WTC11 (cell line): ENCODE measurements at places on chromosomes 2 and 18.

GRCh38 chr2:73762571-73762970, 17.3 kb downstream of the DUSP11 start:
- DNase-seq, result no peak

- DNase-seq, result no peak
Measured at GRCh38 chr18:29594493-29594892, 1417.6 kb upstream of the CDH2 start.

DNA sequence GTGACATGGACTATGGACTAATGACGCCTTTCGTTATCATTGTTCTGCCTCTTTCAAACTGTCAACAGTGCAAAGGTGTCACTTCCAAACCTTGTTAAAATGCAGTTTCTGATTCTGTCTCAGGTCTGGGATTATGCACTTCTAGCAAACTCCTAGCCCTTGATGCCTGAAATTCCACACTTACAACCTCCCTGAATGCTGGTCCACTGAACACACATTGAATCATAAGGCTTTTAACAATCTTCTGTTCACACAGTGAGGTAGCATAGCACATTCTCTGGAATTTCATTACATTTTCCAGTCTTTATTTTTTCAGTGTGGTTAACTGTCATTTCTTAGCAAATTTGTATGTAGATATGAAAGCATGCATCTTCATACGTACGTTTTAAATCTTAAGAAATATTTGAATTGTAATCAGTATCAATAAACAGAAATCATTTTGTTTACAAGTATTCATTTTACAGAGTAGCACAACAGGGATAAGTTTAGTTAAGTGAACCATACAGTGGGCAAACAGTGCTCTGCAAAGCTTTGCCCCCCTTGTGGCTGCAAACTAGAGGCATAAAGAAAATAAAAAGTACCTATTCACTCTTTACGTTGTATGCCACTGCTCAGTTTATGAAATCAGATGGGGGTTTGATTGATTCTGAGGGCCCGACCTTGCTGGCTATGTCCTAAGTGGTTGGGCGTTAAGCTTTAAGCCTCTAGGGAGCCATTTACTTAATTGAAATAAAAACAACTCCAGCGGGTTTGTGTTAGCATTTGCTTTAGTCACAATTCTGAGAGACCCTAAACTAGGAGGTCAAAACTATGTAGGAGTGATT, 250.8 kb downstream of the LRRTM1 start:
- no peak for DNase-seq

DNA sequence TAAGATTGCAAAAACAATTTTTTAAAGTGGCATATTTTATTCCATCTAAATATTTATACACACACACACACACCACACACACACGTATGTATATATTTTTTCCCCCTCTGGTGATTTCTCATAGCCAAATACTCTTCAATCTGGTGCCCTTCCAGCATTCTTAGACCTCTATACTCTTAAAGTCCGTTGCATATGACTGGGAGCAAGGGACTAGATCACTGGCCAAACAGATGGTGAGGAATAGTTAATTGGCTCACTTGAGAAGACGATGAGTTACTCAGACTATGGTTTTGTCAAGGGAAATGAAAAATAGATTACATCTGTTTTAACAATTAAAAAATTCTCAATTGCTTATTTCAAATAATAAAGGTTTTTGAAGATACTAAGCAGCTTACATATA, 512.5 kb upstream of the LRRTM4 start:
- no peak for DNase-seq

- DNase-seq, result no peak
Measured at GRCh38 chr18:55114876-55115275, 155.6 kb upstream of the CCDC68 start.

DNA sequence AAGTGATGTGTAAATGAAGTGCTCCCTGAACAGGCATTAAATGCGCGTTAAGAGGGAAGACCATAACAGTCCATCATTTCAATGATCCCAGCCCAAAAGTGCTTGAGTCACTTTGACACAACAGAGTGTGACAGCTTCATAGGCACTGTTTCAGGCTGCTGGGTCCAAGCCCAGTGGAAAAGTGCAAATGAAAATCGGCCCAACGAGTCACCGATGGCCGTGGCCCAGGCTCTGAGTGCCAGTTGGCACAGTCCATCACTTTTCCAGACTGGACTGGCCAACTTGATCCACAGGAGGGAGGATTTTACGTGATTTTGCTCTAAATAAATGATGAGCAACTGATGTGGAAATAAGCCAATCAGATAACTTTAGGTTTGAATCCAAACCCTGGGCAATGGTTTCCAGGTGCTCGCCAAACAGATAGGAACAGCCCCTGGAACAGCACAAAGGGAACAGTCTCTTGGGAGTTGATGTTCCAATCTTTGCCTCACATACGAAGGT, 114.0 kb downstream of the SP3 start:
- no peak for DNase-seq

DNA sequence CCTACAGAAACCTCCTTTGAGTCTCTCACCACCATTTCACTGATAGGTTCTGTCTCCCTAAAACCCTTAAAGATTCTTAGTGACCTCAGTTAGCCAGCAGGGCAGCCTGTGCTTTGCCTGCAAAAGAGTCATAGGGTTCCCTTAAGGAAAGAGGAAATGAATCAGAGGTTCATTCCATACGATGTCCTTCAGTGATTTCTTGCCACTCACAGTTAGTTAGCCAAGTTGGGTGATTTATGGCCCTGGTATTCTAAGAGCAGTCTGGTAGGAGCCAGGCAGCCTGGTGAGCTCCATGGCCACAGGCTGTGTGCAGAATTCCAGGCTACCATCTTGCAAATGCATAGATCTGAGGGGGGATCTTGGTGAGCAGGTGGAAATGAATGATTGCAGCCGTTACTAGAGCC, 18.7 kb upstream of the CCBE1 start:
- DNase-seq, result no peak

- DNase-seq, result no peak
Measured at GRCh38 chr2:239394346-239394945, 6.4 kb downstream of the HDAC4 start.

DNA sequence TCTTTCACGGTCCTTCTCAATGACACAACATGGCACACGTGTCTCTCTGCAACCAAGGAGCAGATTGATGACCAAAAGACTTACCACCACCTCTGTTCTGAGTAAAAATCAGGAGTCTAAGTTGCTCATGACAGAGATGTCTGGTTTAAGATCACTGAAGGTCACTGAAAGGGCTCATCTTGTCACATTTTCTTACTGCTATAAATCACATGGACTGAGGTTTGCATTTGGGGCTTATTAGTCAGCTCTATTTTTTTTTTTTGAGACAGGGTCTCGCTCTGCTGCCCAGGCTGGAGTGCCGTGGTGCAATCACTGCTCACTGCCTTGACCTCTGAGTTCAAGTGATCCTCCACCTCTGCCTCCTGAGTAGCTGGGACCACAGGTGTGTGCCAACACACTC, 19.4 kb downstream of the CFLAR start:
- DNase-seq, result no peak

DNA sequence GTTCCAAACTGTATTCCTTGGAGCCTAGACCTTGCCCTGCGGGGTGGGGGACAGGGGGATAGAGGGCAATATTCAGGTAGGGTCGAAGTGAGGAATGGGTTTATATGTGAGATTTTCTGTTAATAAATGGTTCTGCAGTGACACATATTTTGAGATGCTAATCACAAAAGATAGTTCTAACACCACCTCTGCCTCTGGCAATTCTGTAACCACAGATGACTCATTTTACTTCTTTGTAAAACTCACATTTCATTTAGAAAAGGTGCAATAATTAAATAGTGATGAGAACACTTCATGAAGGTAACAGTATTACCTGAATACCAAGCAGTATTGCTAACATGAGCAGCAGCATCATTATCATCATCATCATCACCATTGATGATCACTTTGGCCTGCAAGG, 306.6 kb downstream of the SUCLG1 start:
- no peak for DNase-seq

GRCh38 chr2:62817995-62818713, 112.6 kb downstream of the EHBP1 start:
- no peak for DNase-seq
